ENCODE measurements at places on chromosomes 11 and 22.

GRCh38 chr22:49380095-49380827, 447.4 kb downstream of the BRD1 start:
- DNase-seq: no peak

DNA sequence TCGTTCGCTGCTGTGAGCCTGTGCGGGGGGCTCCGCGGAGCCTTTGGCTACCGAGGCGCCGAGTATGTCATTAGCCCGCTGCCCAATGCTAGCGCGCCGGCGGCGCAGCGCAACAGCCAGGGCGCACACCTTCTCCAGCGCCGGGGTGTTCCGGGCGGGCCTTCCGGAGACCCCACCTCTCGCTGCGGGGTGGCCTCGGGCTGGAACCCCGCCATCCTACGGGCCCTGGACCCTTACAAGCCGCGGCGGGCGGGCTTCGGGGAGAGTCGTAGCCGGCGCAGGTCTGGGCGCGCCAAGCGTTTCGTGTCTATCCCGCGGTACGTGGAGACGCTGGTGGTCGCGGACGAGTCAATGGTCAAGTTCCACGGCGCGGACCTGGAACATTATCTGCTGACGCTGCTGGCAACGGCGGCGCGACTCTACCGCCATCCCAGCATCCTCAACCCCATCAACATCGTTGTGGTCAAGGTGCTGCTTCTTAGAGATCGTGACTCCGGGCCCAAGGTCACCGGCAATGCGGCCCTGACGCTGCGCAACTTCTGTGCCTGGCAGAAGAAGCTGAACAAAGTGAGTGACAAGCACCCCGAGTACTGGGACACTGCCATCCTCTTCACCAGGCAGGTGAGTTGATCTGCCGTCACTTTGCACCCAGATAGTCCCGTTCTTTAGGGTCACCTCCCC, 1.0 kb downstream of the ADAMTS15 start:
- no peak for DNase-seq

GRCh38 chr22:38761202-38762162, 5.7 kb upstream of the SUN2 start:
- DNase-seq: no peak

- DNase-seq: no peak
These were observed 53.1 kb upstream of the GRK2 start for GRCh38 chr11:67213178-67213621.

GRCh38 chr11:57771365-57771764, 9.8 kb downstream of the CTNND1 start:
- no peak for DNase-seq

DNA sequence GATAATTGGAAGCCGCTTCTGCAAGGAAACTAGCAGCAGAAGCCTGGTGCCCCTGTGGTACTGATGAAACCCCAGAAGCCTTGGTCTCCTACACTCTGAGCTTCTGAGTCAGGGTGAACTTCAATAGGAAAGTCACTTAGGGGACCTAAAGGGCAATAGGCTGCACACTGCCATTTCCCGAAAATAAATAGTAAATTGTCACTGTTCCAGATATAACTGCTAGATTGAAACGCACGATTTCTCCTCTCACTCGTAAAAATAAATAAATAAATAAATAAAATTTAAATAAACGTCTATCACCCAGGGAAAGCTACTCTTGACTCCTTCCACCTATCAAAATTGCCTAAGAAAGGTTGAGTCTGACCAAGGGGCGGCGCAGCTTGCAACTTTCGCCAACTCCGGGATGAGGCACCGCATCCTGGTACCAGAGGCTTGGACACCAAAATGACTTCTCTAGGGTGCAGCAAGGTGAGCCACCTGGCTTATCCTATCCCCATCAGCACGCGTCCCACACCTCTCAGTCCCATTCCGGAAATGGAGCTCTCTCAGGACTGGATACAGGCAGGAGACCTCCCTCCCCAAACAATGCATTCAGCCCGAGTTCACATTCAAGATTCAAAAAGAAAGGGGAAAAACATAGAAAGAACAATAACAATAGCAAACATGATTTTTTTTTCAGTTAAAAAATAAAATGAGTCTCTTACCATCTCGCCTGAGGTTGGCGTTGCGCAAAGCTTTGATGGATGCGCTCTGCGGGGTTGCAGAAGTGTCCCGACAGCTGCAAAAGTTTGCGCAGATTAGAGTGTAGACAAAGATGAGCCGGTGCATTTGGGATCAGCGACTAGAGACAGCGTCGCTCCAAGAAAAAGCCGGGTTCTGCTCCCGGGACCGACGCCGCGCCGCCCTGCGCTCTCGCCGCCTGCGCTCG, 583 bp downstream of the PDGFD start:
- DNase-seq: no peak

GRCh38 chr11:132691848-132692550, 840.3 kb downstream of the OPCML start:
- DNase-seq: no peak

DNA sequence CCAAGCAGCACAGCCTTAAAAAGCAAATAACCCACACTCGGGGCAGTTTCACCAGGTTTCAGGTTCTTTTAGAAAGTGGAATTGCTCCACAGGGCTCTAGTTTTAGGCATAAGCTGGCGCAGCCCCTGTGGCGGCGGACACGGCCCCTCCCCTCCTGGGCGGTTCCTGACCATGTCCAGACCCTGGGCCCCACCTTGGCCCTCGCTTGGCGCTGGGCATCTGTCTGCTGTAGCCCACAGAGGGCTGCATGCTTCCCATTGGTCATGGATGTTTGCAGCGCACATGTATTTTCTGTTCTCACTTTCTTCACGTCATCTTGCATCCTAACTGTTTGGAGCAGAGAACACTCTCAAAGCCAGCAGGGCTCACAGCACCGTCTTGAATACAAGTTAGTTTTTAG, 244.3 kb downstream of the BRD1 start:
- DNase-seq: no peak

DNA sequence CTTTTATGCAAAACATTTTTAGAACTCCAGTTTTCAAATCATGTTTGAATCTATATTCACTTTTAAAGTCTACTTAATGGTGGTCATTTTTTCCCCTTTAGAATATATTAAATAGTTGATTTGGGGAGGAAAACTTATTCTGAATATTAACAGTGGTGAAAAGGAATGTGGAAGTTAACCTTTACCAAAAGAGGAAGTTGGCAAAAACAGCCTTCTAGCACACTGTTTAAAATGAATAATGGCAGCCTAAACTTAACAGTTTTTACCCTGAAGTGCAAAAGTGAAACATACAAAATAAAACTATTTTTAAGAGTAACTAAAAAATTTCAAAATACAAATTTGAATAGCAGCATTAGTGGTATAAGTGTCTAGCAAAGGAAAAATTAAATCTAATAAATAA, 86.4 kb downstream of the GRK3 start:
- no peak for DNase-seq

DNA sequence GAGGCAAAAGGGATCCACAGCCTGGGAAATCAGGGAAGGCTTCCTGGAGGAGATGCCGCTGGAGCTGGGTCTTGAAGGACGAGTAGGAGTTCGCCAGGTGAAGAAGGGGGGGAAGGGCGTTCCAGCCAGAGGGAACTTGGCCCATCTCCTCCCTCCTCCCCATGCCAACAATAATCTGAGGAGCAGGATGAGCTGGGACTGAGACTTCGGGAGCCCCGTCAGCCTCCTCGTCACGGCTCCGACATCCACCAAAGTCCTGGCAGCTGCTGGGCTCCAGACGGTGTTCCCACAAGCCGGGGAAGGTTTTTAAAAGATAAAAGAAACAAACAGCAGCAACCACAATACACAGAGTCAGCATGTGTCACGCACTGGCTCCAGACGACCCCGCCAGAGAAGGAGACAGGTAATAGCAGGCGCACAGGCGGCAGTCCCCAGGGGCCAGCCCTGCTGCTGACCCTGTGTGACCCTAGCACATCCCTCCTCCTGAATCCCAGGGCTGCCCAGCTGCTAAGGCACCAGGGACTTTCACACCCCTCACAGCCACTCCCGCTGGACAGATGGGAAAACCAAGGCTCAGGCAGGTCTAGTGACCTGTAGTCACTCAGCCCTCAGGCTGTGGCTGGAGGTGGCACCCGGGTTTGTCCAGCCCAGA, 37.3 kb downstream of the NUP50 start:
- no peak for DNase-seq

DNA sequence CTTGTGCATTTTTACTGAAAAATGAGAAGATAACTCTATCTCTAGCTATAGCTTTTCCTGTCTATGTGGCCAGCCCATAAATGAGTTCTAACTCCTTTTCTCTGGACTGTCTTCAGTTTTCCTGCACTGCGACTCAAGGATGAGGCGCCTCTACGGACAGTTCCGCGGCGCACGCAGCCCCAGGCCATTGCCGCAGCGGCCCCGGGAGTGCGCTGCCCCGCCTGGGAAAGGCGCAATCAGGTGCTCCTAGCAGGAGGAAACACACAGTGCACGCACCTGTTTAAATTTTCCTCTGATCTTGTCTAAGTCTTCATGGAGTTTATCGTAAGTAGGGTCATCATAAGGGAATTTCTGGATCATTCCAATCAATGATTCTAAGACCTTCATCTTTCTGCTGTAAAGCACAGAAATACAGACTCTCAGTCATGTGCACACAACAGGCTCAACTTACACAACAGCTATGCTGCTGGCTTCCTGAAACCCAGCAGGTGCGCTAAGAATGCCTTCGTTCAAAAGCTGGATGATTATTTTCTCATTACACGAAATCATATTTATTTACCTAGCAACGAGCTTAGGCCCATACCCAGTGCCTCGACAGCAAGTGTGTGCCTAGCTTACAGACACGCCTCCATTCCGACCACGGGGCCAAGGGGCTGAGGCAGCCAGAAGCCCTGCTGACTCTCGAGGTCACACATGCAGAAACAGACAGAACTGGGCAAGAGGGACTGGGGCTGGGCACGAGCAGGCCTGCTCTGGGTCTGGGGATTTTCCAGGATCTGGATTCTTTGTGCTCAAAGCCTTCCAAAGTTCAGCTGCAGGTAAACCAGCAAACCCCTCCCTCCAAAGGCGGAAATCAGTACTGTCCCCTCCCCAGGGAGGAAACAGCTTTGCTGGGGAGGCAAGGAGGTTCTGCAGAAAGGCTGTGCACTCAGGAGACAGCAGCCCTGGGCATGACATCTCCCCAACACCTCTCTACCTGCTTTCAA, 7.2 kb downstream of the LTO1 start:
- DNase-seq: no peak

GRCh38 chr11:63212742-63213141, 30.7 kb downstream of the SLC22A25 start:
- DNase-seq: no peak

- no peak for DNase-seq
These were observed 107.0 kb downstream of the STIM1 start for GRCh38 chr11:3962406-3962840.

DNA sequence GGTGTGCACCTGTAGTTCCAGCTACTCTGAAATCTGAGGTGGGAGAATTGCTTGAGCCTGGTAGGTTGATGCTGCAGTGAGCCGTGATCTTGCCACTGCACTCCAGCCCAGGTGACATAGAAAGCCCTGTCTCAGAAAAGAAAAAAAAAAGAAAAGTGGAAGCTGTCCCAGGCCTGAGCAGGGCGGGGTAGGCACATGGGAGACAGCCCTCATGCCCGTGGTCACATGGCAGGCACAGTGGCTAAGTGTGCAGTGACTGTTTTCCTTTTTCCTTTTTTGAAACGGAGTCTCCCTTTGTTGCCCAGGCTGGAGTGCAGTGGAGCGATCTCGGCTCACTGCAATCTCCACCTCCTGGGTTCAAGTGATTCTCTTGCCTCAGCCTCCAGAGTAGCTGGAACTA, 7.8 kb downstream of the OTUB1 start:
- no peak for DNase-seq

Data from DMS79 treated with DMSO at 0.1 percent for 48 hours (cell line).